ENCODE measurements at places on chromosomes 7 and 10.

- DNase-seq = no peak
Observed at GRCh38 chr10:11934262-11934661, 108.3 kb downstream of the UPF2 start.

GRCh38 chr10:44369854-44370253 is 15.0 kb downstream of the CXCL12 start:
- no peak for DNase-seq

DNA sequence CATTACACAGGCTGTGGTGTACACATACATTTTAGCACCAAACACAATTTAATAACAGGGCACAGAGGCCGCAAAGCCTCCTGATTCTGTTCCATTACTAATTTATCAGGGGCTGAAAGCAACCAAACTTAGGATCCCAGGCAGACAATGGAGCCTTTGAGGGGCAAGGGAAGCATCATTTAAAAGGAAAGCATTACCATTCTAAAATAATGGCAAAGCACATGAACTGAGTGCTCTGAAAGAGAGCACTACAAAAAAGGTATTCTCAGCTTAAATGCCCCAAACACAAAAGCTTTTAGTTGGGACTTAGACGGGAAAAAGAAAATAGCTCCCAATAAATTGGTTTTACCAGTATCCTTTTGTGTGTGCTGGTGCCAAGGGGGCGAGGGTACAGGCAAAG is 282.0 kb upstream of the ETV1 start:
- DNase-seq = no peak

DNA sequence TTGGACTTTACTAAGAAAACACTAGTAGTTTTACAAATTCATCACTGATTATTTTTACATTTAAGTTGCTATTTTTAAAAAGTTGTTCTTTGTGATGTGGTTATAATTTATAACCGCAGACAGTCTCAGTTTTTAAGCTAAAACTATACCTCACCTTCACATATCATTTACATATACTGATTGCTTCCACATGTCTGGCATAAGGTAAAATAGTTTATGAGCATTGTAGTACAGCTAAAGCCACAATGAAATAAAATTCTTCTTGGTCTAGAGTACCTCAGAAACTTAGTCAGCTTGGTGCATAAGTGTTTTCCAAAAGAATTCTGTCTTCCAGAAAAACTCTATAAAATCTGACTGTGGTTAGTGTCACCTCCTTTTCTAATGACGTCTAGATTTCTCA is 13.0 kb downstream of the SEMA3A start:
- no peak for DNase-seq

DNA sequence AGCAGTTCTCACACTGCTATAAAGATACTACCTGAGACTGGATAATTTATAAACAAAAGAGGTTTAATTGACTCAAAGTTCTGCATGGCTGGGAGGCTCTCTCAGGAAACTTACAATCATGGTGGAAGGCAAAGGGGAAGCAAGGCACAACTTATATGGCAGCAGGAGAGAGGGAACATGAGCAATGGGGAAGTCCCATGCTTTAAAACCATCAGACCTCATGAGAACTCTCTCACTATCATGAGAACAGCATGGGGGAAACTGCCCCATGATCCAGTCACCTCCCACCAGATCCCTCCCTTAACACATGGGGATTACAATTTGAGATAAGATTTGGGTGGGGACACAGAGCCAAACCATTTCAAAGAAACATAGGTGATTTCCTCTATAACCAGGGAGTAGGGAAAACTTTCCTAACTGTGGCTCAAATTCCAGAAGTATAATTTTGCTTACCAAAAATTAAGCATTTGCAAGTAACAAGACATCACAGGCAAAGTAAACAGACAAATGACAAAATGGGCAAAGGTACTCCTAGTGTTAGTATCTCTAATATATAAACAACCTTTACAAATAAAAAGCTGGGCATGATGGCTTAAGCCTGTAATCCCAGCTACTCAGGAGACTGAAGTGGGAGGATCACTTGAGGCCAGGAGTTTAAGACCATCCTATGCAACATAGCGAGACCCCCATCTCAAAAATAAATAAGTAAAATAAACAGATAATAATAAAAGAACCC is 88.0 kb downstream of the KBTBD2 start:
- no peak for DNase-seq

DNA sequence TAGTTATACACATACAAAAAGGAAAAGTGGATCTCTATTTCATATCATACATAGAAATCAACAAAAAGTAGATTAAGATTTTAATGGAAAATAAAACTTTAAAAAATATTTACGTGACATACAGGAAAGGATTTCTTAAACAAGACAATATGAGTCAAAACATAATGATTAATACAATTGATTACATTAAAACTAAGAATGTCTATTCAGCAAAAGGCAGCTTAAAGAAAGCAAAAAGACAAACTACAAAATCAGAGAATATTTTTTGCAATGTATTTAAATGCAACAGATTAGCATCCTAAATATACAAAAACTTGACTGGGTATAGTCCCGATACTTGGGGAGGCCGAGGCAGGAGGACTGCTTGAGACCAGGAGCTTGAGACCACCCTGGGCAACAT is 50.5 kb downstream of the VAX1 start:
- no peak for DNase-seq

DNA sequence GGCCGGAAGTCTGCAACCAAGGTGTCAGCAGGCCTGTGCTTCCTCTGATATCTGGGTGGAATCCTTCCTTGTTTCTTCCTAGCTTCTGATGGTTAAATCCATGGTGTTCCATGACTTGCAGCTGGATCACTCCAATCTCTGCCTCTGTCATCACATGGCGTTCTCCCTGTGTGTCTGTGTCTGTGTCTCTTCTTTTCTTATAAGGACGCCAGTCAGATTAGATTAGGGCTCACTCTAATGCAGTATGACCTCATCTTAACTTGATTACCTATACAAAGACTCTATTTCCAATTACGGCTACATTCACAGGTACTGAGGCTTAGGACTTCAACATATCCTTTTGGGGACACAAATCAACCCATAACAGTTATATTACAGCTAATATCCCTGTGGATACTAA is 70.3 kb upstream of the FAM3C start:
- no peak for DNase-seq

- no peak for DNase-seq
Observed at GRCh38 chr10:58565271-58565670, 52.6 kb downstream of the BICC1 start.

DNA sequence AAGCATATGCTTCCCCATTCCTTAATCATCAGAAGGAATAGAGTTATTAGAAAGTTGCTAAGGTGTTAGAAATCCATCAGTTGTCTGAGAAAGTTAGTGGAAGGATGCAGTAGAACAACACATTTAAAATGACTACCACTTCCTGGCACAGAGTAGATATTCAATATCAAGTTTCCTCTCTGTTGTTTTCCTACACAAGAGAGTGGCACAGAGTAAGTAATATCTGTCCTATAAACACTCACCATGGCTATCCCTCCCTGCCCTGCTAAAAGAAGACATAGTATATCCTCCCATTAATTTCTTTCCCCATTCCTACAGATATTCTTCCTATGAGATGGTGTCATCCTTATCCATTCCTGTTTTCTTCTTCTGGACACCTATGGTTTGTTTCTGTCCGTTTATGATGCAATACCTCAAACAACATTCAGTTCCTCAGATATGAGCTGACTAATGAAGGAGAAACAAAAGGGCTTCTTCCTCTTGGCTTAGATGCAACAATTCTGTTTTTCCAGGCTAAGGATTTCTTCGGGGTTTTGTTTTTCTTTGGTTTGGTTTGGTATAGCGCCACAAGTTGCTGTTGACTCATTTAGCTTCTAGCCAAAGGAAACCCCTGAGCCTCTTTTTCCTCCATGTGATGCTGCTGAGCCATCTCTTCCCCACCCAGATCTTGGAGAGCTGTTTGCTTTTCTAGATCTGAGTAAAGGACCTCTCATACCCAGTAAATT is 32.9 kb upstream of the BPGM start:
- no peak for DNase-seq

GRCh38 chr7:157819455-157819807 is 482.6 kb downstream of the DNAJB6 start:
- no peak for DNase-seq

DNA sequence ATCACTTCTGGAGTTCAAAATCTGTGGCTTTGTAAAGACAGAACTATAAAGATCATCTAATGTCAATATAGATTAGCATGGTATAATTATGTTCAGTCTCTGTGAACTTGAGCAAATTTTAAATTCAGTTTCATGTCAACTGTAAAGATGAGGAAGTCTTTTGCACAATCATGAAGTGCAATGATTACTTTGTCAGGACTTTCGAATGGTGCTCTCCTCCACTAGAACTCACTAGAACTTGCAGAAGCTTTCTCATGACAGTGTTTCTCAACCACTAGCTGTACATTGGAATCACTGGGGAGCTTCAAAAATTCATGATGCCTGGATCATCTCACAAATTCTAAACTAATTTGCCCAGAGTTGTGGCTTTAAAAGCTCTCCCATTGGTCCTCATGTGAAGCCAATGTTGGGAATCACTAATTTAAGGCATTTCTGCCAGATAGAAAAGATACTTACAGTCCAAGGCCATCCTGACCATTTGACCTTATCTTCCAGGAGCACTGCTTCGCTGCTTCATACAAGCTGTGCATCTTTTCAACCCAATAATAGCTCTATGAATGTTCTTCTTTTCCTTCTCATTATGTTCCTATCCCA is 12.9 kb downstream of the OR2AE1 start:
- no peak for DNase-seq

- DNase-seq = no peak
Observed at GRCh38 chr7:156722043-156722826, 81.7 kb downstream of the RNF32 start.

GRCh38 chr10:11796474-11796873 is 26.7 kb upstream of the PROSER2 start:
- no peak for DNase-seq

DNA sequence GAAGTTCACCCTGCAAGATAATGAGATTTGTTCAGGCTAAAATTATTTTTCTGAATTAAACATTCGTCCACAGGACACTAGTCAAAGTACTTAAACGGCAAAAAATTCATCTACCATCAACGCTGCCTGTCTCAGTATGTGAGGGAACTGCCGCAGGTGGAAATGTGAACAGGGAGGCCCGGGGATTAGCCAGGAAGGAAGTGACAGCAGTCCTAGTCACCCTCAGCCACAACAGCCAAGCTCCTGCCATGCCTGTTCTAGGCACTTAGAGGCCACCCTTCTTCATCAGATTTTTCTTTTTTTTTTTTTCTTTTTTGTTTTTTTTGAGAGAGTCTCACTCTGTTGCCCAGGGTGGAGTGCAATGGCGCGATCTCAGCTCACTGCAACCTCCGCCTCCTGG is 9.4 kb downstream of the NUDT5 start:
- DNase-seq = no peak

GRCh38 chr7:45027774-45028114 is 27.7 kb downstream of the CCM2 start:
- no peak for DNase-seq

DNA sequence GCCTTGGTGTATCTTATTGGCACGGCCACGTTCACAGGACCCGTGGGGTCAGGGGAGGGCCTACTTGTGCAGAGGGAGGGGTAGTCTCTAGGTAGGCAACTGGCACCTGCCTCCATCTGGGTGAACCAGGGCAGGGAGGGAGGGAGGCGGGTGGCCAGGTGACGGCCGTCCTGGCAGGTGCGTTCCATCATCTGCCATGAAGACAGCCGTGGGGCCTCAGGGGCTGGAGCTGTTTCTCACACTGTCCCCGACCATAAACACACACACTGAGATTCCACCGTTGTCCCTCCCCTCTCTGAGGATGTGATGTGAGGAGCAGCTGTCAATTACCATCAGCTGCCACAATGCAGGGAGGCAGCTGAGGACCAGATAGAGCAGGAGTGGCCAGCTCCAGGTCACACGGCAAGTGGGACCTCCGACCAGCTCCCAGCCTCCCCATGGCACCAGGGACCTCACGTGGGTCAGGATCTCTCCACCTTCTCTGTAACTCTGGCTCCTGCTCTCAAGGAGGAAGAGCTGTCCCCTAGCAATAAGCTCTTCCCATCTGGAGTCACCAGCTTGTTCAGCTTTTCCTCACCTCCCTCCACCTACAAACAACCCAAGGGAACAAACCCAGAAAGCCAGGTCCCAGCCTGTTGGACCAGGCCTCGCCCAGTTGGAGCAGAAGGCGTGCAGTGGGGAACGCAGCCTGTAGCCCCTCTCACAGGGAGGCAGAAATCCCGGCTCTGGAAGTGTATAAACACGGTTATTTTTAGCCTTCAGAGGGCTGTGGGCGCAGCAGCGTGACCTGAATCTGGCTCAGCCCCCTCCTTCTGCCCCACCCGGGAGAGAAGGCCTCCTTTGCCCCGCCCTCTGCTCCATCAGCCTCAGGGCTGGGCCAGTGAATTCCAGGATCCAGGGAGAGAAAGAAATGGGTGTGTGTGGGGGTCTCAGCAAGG is 33.1 kb downstream of the ZMIZ1 start:
- peak; percentile 89 for DNase-seq

GRCh38 chr7:28155019-28155660 is 25.5 kb downstream of the JAZF1 start:
- no peak for DNase-seq

- DNase-seq = no peak
Observed at GRCh38 chr7:73442222-73442902, 8.8 kb downstream of the FZD9 start.

- DNase-seq = no peak
Observed at GRCh38 chr10:110336111-110336721, 31.5 kb upstream of the SMNDC1 start.

GRCh38 chr10:97498841-97499560 is at the start of gene UBTD1:
UBTD1 (plus strand) TSS chr10:97498924; CDS start chr10:97499204, 280 bp downstream.
- peak; percentile 77 for DNase-seq

DNA sequence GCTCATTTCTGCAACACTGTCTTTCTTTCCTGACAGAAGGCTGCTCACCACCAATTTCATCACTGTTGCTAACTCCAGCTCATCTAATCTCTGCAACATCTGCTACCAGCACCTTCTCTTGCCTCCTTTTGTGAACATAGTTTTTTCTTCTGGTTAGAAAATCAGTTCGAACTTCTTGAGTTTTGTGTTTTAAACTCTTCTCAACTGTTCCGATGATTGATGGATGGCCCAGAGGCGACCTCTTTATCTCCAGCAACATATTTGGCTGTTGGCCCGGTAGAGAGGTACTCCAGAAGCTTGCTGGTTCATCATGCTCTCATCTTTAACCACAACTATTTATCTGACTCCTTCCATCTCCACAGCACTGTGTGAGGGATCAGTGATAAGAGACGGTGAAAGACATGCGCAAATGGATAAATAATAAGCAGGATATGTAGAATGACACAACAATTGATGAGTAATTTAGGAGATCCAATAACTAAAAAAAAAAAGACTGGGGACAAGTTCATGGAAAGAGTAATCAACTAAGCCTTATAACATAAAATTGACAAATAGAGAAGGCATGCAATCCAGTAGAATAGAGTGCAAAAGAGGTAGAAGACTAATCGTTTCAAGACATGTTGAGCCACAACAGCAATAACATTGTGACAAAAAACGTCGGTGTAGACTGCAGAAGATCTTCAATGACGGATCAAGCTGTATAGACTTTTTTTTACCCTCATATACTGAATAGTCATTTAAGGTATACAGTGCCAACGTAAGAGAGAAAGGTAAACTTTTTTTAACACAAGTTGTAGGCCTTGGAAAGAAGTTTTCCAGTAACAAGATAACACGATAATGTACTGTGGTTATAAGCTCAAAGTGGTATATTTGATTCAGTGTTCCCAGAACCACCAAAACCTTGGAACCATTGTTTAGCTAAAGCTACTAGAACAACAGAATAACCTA is 152.2 kb downstream of the CRPPA start:
- DNase-seq = no peak

All from stomach (tissue), 19 donors.